KBM-7 (cell line): ENCODE measurements at places on chromosomes 3 and 15.

DNA sequence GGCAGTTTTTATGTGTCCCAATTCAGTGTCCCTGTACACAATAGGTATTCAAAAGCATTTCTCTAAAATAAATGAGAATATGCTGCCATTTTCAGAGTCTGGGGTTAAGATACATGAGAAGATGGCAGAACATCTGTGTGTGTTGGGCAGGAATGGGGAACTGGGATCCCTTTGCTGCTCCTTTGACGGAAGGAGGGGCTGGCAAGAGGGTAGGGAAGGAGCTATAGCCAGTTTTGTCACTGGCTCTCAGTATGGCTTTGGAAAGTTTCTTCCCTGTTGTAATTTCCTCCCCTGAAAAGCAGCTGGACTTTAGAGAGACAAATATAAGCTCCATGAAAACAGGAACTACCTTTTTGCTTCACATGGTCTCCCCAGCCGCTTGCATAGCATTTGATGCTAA lies 137.5 kb upstream of the PRR23C start:
- no peak for DNase-seq

- DNase-seq: no peak
These were observed 232.0 kb downstream of the ZBBX start for GRCh38 chr3:167148136-167148535.

- no peak for DNase-seq
These were observed 2.6 kb upstream of the FLNB start for GRCh38 chr3:58005669-58006068.

- no peak for DNase-seq
These were observed 20.4 kb downstream of the CFAP100 start for GRCh38 chr3:126414961-126415660.

DNA sequence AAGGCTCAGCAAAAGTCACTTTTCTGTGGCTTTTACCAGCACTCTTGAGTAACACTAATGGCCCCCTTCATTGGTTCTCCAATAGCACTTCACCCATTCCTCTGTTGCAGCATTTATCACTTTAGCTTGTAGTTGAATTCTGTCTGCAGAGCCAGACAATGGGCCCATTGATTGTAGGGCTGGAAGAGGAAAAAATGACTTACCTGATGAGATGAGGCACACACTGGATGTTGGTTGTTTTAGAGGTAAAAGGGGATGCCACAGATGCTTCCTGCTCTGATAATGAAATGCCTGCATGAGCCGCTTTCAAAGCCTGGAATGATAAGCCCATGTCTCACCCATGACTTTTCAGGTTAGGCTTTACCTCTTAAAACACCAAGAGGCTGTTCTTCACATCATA lies 64.3 kb downstream of the PLAAT1 start:
- no peak for DNase-seq
